ENCODE measurements at places on chromosomes 1 and 21.

GRCh38 chr21:22154579-22155274, 1156.5 kb downstream of the NCAM2 start:
- DNase-seq, result no peak

DNA sequence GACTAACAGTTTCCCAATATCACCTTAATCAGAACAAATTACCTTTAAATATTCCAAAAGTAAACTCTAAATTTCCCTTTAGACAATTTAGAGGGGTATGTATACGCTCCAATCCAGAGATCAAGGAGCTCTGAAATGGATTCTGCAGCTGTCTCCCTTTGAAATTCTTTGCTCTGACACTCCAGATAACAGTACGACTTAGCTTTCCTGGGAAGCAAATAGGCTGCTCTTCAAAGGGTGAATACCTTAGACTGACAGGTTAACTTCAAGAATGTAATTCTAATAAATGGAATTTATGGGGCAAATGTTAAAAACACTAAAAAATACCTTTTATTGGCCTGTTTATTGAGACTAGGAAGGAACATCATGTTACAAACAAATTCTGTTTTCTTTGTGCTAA, 357.2 kb downstream of the USP25 start:
- no peak for DNase-seq

DNA sequence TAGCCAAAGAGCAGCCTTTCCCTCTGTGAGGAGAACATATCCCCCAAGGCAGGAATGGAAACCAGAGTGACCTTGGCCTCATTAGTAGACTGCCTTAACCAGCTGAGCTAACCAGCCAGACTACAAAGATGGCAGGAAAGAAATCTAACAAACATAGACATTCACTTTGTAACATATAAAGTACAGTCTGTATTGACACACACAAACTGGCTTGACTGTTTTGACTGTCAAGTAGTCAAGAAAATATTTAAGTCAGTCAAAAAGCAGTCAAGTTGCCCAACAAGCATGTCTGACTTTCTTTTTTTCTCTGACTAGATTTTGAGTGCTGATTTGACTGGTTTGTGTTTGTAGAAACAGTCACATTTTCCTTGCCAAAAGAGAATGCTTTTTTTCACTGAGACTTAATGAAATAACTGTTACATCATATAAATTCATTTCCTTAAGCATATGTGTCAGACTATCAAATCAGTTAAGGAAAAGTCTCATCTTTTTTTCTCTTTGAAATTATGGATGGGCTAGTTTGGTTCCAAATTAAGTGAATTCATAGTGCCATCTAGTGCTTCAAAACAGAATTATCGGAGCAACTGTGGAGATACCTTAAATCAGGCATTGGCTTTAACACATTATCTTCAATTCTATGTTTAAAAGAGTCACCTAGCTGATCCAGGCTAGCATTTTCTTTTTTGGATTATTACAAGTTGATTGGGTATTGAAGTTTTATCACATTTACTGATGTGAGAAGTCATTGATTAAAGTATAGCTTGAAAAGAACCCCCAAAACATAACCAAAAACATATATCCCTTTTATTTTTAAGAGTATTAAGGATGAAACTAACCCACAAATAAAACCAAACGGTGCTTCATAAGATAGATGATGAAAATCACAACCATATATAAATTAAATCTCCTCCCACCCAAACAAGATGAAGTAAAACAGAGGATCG, 75.0 kb downstream of the ATP6V1G3 start:
- DNase-seq, result peak; percentile 17

- DNase-seq, result no peak
Observed at GRCh38 chr1:181737056-181737455, 253.7 kb downstream of the CACNA1E start.

- DNase-seq, result no peak
Observed at GRCh38 chr1:204894031-204894430, 23.4 kb downstream of the NFASC start.
